ENCODE measurements at places on chromosomes 12 and 14. TPM values are rescaled to one million over a fixed set of nuclear protein-coding genes. Genes with fewer than 3 reads are reported as not detected.

DNA sequence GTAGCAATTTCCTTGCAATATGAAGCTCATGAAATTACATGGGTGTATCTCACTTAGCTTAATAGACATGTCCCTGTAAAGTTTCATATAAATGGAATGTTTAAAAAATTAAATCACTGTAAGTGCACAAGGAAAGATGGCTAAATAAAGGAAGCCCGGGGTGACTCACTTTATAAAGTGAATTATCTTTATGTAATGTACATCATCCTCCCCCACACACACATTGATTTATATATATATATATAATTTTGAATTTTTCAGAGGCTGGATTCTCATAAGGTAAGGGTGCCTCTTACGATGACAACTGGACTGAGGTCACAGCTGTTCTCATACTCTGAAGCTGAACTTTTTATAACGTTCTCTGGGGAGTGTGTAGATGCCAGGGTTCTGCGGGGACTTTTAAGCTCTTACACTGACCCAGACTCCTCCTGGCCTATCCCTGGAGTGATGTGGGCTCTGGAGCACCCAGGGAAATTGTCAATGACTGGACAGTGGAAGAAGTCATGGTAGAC is 108.7 kb upstream of the HIF1A start:
- DNase-seq, result no peak

GRCh38 chr14:58288106-58288792 is 10.1 kb upstream of the ARID4A start:
- DNase-seq, result no peak

DNA sequence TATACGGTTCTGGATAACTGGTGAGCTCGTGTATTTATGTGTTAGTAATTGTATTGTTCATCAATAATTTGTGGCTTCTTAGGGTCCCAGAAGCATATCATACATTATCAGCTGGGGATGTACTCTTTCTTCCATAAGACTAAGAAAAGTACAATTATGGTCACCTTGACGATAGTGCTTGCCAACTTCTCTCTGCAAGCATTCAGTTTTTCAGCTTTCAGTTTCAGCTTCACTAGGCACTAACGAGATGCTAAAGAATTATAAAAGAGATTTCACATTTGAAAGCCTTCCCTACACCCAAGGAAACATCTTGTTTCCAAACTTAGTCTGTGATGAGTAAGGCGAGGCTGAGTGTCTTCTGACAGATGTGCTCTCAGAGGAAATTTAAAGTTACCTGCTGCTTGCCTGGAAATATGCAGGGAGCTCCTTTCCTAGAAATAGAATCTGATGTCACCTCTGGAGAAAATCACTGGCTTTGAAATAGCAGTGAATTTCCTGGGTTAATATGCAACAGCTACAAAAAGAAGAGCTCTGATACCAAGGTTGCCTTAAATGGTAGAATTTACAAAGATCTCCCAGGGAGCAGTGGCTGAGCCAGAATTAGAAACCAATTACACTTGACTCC is 1419.9 kb upstream of the TMEM132C start:
- DNase-seq, result no peak

DNA sequence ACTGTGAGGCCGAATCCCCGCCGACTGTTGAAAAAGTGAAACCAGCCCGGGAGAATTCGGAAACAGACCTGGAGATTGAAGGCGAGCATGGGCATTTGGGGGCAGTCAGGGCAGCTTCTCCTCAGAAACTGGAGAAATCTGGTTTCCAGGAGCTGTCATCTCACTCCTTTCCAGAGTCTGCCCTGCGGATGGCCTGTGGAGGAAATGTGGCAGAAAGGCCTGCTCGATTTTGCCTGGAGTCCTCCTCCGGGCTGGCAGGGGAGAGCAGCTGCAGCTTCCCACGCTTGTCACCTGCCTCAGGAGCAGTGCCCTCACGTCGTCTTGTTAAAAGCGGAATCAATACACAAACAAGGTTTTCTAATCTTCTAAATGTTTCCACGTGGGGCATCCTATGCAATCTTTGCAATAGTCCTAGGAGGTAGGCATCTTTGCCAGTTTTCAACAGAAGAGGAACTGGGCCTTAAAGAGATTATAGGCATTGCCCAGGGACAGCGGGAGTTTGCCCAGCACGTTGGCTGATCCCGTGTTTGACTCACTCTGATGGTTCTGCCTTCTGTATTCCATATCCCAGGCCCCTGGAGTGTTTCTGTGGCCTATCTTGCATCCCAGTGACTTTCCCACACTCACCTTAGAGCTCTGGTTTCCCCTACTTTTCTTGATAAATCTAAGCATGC is 2.3 kb downstream of the LRRC74A start:
- DNase-seq, result no peak

GRCh38 chr12:14315501-14315900 is 50.0 kb upstream of the ATF7IP start:
- no peak for DNase-seq

Gene KRT79
- 0.12 TPM for total RNA-seq

Gene HIF1A
- 170 TPM for total RNA-seq

Gene BMP4
- not detected for total RNA-seq

Gene KRT6A
- total RNA-seq, result not detected

Gene CLEC4A
- total RNA-seq, result 3.5 TPM

All from activated naive CD4-positive, alpha-beta T cell treated with anti-CD3 and anti-CD28 coated beads, Interleukin-2, amount 50 U/mL, for 72 hours (primary cell).